Urinary bladder (tissue), 4 donors: ENCODE measurements at places on chromosomes 2 and 18. TPM values are rescaled to one million over a fixed set of nuclear protein-coding genes. Genes with fewer than 3 reads are reported as not detected.

GRCh38 chr2:31235504-31235902 is 1.6 kb downstream of the EHD3 start:
- DNase-seq, result no peak

DNA sequence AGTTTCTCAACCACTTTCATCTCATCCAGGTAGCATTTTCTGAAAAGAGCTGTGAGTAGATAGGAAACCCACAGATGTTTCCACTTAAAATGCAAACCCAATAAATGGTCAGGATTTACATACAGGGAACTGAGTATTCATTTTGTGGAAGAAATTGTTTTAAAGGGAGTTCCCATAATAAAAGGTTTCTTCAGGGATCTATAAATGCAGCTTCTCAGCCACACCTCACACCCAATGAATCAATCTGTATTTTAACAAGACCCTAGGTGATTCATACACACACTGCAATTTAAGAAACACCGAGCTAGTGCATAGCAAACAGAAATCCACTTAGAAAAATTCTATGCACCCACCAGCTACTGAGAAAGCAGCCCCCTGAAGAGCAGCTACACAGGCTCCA is 140.1 kb upstream of the ACAA2 start:
- DNase-seq, result no peak

Gene LYPD6
- polyA plus RNA-seq, result 2.4 TPM

Gene AKAIN1
- 0.41 TPM for polyA plus RNA-seq

Gene RFTN2
- 4.0 TPM for polyA plus RNA-seq
